Osteoblast (primary cell): ENCODE measurements at places on chromosomes 1 and 21. TPM values are rescaled to one million over a fixed set of nuclear protein-coding genes. Genes with fewer than 3 reads are reported as not detected.
A peak's percentile ranks its signal among the peaks of the same experiment; 100 is the strongest.

DNA sequence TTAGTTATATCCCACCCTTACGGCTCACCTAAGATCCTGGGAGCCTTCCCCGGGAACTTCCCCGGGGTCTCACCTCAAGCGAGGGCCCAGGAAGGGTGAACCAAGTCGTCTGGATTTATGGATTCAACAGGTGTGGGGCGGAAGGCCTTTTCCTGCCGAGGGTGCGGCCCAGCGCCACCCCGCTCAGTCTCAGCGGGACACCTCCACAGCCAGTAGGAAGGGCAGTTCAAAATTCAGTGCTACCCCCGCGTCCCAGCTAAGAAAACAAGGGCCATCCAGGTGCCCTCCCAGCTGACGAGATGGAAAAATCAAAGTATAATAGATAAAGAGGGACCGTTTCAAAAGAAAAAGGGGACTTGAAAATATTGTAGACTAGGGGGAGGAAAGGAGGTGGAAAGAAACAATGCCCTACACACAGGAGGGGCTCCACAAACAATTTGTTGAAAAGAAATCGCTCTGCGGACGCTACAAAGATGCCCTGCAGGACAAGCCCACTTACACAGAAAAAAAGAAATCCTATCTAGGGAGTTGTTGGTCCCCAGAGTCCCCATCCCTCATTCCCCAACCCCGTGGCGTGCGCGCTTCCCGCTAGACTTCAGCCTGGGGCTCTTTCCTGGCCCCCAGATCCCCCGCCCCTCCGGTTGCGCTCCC lies 1.3 kb downstream of the SLC2A1 start:
- peak; percentile 37 for DNase-seq

DNA sequence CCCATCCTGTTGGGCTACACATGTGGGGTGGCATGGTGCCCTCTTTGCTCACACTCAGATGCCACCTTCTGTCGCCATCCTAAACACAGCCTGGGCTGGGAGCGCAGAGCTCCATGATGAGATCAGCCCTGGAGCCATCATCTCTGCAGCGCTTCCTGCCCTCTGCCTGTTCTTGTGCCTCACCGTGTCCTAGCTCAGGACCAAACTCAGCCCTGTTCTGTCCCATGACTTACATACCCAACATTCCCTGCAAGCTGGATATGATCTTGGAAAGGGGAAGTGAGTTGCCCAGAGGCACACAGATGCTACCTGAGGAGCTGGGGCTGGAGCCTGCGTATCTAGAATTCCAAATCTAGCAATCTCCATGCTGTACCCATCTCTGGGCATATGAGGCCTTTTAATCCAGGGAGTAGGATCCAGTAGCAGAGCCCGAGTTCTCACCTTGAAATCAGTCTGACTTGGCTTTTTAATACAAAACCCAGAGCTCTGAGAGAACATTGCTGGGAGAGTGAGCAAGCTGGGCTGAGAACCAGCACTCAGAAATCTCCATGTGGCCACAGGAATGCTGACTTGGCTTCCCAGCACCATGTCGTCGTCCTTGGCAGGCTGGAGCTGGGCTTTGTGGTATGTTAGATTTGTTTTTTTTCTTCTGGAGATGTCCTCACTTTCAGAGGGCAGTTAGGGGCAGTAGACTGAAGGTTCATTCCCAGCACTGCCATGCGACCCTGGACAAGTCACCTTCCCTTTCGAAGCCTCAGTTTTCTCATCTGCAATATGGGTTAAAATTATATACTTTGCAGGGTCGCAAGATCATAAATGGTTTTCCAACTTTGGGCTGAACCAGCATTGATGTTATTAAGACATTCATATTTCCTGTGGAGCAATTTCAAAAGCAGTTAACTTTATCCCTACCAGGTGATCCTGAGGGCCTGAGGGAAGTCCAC lies 2.6 kb downstream of the ALPL start:
- peak; percentile 98 for DNase-seq

DNA sequence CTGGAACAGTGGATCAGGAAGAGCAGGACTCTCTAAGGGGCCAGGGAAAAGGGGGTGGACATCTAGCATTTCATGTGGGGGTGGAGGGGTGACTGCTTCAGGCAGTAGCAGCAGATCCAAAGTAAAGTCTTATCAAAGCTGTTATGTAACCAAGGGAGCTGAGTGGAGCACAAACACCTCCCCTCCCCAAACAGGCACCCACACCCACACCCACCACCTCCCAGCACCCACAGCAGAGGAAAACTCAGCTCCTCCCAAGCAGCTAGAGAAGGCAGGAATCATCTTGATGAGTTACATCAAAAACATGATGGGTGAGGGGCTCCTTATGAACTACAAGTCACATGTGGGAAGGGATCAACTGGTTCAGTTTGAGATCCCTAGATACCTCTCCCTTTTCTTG lies 6.0 kb downstream of the DLGAP3 start:
- no peak for DNase-seq

GRCh38 chr1:12438349-12438924 lies 179.6 kb downstream of the DHRS3 start:
- DNase-seq = no peak

OR10Z1 gene
- total RNA-seq = not detected in 2 replicates

GBP6 gene
- total RNA-seq = not detected in 2 replicates

GRCh38 chr1:118254491-118255425 lies 69.7 kb upstream of the SPAG17 start:
- DNase-seq = no peak

LEPR gene
- 169 and 235 TPM in 2 replicates for total RNA-seq

DNA sequence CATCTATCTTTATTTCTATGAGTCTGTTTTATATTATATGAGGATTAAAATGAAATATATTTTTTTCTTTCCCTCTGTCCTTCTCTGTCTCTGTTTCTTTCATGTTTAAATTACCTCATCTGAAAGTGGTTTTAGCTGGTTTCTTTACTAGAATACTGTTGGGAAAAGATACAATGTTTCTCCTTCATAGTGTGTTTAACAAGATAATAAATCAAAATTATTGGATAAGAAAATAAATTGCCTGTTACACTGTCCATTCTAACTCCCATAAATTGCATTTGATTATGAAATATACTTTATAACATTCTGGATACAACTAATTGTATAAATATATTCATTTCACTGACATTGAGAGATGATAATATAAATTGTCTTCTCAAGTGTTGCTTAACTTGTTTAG lies 1168.0 kb downstream of the PLA2G4A start:
- peak; percentile 18 for DNase-seq

DNA sequence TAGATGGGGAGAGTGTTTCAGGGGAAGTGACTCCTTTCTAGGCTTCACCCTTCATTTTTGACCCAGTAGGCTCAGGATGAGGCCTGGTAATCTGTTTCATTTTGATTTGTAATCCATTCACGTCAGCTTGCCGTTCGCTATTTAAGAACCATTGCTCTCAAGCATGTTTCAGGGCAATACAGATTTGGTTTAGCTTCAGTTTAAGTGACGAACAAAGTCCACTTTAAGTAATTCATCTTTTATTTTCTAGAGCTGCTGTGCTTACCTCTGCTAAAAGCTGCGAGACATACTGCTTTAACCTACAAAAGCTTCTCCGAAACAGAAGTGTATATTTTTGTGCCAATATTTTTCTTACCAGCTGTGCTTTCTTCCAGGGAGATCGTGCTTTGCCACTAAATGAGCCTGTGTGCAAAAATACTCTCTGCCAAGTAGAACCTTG lies 8.9 kb upstream of the FMO3 start:
- DNase-seq = no peak

CLCNKB gene
- total RNA-seq = 0.29 and 0.36 TPM in 2 replicates

DNA sequence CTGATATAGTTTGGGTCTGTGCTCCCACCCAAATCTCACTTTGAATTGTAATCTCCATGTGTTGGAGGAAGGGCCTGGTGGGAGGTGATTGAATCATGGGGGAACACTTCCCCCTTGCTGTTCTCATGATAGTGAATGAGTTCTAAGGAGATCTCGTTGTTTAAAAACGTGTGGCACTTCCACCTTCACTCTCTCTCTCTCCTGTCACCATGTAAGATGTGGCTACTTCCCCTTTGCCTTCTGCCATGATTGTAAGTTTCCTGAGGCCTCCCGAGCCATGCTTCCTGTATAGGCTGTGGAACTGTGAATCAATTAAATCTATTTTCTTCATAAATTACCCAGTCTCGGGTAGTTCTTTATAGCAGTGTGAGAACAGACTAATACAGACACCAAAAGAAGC lies 40.4 kb downstream of the FRRS1 start:
- no peak for DNase-seq

AIM2 gene
- 0.59 and 0.72 TPM in 2 replicates for total RNA-seq

DNA sequence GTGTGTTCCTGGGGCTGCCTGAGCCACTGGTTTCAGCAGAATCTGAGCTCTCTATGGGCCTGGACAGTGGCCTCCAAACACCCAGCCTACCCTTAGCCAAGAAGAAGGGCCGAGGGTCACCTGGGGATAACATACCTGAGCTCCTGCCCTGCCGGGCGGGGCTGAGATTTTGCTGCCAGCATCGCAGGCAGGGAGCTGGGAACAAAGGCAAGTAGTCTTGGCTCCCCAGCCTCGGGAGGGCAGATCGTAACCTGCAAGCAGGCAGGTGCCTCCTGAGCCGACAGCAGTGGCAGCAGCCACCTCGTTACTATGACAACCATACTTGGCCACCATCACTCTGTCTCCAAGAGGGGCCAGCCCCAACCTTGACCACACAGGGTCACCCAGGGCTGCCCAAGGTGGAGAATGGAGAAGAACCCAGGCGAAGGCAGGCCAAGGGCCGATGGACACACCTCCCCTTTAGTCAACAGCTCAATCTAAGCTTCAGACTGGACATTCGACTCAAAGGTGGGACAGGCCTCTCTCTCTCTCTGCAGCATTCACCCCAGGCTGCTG lies 54.6 kb downstream of the TOMM20 start:
- no peak for DNase-seq

PSRC1 gene
- 5.4 and 5.9 TPM in 2 replicates for total RNA-seq

HSD3B1 gene
- total RNA-seq = not detected in 2 replicates

PPP1R8 gene
- total RNA-seq = 29.7 and 34.2 TPM in 2 replicates

OR2L2 gene
- total RNA-seq = under 0.01 TPM in 2 replicates

DNA sequence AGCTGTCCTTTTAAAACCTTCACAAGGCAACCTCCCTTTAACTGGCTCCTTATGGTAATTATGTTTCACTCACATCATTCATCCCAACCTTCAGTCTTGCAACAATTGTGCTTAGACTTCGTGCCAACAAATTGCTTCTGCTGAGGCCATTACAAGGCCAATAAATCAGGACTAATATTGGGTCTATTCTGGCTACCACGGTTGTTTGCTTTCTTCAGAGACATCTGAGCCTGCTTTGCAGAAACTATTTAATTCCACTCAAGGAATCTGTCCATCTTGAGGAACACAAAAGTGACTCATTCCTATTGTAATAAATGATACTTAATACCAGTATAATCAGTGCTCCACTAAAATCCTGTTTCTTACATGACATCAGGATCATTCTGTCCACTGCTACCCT lies 2.6 kb upstream of the GSTM4 start:
- DNase-seq = no peak

GRCh38 chr1:176049582-176049981 lies 157.5 kb downstream of the COP1 start:
- DNase-seq = peak; percentile 15

SPRR5 gene
- total RNA-seq = not detected in 2 replicates

RCSD1 gene
- total RNA-seq = under 0.01 and 0.29 TPM in 2 replicates

DNA sequence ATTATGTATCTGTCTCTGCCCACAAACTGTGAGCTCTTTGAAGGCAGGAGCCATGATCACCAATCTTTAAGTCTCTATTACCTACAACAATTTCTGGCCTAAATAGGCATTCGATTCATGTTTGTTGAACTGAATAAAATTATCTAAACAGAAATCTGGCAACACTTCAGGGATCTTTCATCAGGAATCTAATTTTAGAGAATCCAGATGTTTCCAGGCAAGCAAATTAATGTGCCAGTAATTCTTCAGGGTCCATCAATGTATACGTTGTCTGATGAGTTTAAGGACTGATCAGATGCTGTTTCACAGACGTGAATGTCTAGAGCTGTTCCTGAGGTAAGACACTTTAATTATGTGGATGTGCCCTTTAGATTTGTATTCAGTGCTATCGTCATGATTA lies 524.4 kb downstream of the PTPRC start:
- DNase-seq = no peak

DNA sequence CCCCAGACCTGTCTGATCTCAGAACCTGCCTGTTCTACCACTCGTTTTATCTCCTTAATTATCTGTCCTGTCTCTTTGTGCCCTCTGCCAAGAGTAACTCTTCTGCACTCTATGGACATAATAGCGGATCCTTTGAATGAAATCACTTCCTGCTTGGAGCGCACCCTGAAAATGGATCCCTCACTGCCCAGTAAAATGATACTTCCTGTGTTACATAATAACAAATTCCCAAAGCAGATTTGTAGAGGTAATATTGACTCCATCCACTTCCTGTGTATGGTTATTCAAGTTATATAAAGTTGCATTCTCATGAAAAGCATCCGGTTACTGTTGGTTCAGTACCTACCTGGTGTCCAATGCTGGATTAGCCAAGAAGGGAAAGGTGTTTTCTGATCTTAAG lies 246.0 kb downstream of the TRABD2B start:
- no peak for DNase-seq

GRCh38 chr1:40425198-40425597 lies 25.1 kb upstream of the ZFP69B start:
- DNase-seq = no peak

OR2G6 gene
- total RNA-seq = not detected in 2 replicates

SPRR2E gene
- not detected in 2 replicates for total RNA-seq

- DNase-seq = peak; percentile 75
Observed at GRCh38 chr1:24996983-24997893, 67.2 kb upstream of the RUNX3 start.

- DNase-seq = no peak
Observed at GRCh38 chr1:36573445-36573844, 90.7 kb upstream of the CSF3R start.

SMCP gene
- total RNA-seq = not detected in 2 replicates

WNT2B gene
- total RNA-seq = 1.5 and 2.2 TPM in 2 replicates

- no peak for DNase-seq
Observed at GRCh38 chr1:228994676-228995594, 259.7 kb downstream of the RHOU start.
